Retinal pigment epithelial cell (primary cell): ENCODE measurements at places on chromosomes 2 and 18.

DNA sequence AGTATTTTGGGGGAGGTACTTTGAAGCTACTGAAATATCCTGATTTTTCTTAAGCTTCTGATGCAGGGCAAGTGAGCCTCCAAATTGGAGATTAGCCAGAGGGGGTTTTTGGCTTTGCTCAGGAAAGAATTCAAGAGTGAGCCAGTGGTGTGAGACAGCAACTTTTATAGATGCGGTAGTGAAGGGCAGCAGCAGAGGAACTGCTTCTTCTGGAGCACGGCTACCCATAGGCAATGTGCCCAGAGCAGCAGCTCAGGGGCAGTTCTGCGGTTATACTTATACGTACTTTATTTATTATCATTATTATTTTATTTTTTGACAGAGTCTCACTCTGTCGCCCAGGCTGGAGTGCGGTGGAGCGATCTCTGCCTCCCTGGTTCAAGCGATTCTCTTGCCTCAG, 19.8 kb upstream of the NT5DC4 start:
- no peak for DNase-seq

DNA sequence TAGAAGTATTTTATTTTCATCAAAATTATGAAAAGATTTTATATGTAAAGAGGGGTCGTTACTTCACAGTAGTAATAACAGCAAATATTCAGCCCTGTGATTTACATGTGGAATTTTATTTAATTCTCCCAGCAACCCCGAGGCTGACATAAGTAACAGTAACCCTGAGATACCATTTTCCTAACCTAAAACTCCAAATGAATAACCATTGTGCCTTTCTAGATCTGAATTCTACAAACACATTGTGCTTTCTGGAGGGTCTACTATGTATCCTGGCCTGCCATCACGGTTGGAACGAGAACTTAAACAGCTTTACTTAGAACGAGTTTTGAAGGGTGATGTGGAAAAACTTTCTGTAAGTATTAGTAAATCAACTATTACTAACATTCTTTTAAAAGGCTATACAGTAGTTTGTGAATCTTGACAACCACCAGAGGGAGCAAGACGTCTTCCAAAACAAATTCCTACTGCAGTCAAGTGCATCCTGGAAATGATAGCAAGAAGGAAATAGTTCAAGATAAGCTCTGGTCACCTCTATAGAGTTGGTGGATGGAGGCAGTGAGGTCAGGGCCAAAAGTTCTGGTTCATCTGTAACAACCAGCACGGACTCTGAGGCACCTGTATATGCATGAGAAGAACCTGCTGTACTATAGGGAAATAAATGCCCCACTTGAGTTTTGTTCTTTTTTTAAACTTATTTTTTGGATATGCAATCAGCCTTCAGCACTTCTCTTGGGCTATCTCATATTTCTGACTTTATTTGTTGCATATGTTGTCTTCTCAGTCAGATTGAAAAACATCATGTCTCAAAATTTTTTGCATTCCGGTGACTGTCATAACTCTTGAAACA, 37.4 kb downstream of the ACTR2 start:
- peak; percentile 60 for DNase-seq

DNA sequence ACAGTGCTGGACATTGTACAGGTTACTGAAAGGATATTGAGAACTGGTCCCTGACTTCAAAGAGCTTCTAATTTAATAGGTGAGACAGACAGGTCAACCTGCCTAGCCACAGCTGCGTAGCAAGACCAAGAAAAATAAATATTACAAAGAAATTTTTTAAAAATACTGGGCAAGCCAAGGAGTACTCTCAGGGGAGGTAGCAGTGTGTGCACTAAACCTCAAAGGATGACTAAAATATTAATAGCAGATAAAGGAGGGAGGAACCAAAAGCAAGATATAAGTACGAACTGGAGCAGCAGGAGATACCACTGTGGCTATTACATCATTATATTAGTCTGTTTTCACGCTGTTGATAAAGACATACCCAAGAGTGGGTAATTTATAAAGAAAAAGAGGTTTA, 14.9 kb downstream of the SCG2 start:
- no peak for DNase-seq

DNA sequence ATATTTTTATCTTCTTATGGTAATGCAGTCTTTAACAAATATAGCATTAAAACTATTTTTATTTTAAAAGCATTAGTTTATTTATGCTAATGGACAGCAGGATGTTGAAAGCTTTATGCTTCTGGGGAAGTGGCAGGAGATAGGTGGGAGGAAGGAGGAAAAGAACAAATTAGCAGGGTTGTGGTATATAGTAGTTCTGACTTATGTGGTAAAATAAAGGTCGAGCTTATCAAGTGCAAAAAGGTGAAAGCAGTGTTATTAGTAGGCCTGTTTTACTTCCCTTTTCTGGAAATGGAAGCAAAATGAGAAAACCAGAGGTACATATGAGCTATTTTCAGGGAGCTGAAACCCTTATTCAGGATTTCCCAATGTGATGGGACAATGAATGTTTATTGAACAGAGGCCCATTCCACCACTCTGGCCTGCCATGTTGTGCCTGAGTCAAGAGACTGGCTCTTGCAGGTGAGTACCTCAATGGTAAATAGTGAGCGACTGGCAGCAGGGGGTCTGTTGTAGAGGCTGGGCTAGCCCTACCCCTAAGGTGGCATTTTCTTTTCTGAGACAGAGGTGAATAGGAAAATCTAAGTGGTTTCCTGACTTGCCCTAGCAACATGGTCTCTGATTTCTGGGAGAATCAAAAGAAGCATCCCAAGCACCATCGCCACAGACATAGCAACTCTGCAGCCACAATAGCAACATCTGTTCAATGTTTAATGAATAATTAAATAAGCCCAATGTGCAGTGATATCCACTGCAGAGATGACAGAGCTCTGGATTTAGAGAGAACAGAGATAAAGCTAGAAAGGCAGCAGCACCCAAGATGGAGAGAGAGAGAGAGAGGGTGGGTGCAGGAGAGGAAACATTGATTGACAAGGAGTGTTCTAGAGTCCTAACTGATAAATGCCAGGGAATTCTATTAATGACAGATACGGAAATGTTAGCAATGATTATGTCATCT, 119.7 kb downstream of the UPP2 start:
- DNase-seq = no peak

DNA sequence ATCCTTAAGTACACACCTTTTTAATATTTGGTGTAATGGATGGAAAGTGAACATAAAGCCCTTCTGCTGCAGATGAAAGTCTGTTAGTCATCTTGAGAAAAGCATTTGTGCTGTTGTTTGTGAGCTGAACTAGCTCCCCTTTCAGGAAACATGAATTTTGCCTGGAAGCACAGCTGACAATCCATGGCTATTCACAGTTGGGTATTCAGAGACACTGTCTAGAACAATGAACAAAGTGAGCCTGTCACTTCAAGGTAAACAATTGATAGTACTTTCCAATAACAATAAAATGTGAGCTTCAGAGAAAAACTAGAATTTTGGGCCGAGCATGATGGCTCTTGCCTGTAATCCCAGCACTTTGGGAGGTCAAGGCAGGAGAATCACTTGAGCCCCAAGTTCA, 6.8 kb upstream of the EFHD1 start:
- no peak for DNase-seq
